ENCODE measurements at places on chromosomes 4 and X.

GRCh38 chrX:46929439-46930261, 17.4 kb downstream of the JADE3 start:
- DNase-seq, result no peak

GRCh38 chr4:173413036-173413435, 14.1 kb upstream of the SCRG1 start:
- no peak for DNase-seq

DNA sequence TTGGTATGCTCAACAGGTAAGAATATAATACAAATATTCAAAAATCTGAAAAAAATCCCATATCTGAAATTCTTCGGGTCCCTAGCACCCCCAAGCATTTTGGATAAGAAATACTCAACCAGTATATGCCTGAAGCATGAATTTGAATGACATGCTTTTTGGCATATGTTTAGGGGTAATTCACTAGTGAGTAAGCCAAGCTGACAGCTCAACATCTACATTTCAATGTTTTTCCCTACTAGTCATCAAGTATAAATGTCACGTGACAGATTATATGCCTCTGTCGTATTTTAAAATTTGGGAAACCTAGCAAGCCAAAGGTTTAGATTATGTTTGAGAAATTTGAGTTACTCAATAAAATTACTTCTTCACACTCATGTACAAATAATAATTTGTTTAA, 125.1 kb downstream of the FGF16 start:
- DNase-seq, result no peak

DNA sequence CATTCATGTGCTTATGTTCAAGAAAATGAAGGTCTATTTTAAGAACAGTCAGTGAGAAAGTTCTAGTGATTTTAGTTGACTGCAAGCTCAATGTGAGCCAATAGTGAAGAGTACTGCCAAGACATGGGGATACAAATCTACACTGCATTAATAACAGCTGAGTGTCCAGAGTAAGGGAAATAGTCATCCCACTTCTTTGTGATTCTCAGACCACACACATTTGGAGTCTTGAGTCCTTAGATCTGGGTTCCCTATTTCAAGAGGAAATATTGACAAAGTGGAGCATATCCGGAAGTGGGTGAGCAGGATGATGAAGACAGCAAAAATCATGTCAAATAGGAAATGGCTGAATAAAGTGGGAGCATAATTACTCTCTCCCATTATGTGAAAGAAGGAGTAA, 171.1 kb downstream of the LARP7 start:
- peak; percentile 10 for DNase-seq

DNA sequence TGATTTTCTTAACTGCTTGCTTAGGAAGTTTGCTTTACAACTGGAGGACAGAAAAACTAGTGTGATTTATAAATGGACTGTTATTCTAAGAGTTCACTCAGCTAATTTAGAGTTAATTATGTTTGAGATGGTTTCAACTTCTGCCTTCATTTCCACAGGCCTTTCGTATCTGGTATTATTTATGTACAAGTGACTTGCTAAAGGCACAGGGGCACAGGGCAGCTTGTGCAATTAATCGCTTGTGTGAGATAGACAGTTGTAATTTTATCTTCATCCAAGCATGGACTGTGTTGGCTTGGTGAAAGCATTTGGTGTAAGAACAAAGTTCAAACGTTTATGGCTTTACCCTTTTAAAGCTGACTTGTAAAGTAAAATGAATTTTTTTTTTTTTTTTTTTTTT, 38.3 kb downstream of the GPAT3 start:
- DNase-seq, result no peak

- no peak for DNase-seq
Measured at GRCh38 chr4:89245459-89245858, 62.1 kb downstream of the GPRIN3 start.

GRCh38 chrX:71496476-71496875, 36.4 kb upstream of the OGT start:
- DNase-seq, result no peak

DNA sequence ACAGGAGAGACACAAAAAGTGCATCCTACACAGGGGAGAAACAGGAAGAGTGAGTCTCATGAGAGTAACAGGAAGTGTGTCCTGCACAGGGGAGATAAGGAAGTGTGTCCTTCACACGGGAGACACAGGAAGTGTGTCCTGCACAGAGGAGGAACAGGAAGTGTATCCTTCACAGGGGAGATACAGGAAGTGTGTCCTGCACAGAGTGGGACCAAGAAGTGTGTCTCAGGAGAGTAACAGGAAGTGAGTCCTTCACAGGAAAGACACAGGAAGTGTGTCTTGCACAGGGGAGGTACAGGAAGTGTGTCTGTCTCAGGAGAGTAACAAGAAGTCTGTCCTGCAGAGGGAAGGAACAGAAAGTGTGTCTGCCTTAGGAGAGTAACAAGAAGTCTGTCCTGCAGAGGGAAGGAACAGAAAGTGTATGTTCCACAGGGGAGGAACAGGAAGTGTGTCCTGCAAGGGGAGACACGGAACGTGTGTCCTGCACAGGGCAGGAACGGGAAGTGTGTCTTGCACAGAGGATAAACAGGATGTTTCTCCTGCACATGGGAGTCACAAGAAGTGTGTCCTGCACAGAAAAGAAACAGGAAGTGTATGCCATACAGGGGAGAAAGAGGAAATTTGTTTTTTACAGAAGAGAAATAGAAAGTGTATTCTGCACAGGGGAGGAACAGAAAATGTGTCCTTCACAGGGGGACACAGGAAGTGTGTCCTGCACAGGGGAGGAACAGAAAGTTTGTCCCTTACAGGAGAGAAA, 102.0 kb downstream of the ARSF start:
- peak; percentile 4 for DNase-seq

GRCh38 chrX:26649534-26649933, 433.6 kb downstream of the MAGEB5 start:
- DNase-seq, result peak; percentile 6

DNA sequence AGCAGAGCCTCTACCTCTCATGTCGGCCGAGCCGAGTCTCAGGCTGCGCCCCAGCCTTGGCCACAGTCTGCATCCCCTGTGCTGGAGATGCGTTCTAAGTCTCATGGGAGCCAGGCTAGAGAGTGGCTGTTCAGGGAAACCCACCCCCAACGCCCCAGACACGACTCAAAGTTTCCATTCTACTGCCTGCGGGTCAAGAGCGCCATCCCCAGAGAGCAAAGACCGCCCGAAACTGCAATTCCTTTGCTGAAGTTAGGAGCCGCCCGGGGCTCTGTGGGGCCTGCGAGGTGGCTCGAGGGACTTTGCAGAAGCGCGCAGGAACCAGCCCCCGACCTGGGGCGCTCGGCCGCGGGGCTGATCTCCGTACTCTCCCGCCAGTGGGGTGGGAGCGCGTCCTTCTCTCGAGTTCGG, 10.0 kb upstream of the ELF4 start:
- peak; percentile 46 for DNase-seq

DNA sequence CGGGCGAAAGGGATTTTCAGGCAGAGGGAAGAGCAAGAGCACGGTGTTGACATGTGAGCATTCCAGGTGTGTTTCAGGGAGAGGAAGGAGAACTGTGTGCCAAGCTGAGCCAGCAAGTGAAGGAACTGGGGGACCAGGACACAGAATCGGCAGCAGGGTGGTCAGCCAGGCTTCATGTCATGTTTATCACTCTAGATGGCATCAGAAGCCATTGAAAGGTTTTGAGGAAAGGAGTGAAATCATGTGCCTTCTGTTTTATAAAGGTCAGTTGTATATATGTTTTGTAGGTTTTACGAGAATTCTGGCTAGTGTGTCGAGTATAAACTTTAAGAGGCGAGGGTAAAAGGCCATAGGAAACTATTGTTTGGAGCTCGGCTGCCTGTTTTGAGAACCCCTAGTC, 682.3 kb downstream of the TRIML1 start:
- DNase-seq, result no peak

GRCh38 chr4:6113641-6114040, 86.7 kb downstream of the JAKMIP1 start:
- no peak for DNase-seq

DNA sequence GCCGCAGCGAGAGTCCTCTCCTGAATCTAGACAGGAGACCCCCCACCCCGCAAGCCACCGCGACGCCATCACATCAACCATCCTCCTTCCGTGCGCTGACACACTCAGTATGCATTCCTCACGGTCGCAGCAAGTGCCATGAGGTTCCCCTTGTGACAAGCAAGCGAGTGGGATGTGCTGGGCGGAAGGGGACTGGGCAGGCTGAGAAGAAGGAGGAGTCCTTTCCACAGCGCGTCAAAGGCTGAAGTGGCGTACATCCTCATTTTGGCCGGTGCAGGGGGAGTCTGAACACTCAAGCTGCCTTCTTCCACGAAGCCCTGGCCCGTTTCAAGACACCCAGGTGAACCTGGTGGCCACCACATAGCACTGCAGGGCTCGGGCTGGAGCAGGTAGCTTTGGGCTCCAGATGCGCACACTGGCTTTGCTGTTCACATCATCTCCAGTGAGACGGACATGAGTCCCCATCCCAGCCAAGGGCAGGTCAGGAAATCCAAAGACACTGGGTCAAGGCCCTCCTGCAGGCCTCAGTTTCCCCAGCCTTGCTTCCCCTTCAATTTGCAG, 30.4 kb downstream of the CCNQ start:
- DNase-seq, result no peak

DNA sequence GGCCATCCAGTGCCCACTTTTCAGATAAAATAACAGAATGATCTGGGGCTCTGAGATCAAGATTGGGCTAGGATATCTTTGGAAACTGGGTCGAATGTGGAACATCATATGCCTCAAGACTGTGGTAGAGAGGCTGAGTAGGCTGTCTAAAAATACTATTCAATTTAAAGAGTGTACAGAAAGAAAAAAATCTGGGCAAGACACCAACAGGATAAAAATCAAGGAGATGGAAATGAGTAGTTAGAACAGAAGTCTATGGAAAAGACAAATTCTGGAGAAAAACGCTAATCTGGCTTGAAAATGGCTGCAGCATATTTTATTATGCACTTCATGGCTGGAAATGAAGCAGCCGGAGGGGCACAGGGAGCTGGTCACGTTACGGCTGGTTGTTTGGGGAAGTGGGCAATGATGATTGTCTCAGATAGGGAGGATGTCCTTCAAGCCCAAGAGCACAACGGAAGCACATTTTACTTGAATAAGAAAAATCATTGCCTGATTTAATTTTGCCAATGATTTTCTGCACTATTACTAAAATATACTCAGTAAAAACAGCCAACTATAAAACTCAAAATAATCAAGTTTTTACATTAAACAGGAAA, 27.1 kb upstream of the MAPK10 start:
- peak; percentile 87 for DNase-seq

DNA sequence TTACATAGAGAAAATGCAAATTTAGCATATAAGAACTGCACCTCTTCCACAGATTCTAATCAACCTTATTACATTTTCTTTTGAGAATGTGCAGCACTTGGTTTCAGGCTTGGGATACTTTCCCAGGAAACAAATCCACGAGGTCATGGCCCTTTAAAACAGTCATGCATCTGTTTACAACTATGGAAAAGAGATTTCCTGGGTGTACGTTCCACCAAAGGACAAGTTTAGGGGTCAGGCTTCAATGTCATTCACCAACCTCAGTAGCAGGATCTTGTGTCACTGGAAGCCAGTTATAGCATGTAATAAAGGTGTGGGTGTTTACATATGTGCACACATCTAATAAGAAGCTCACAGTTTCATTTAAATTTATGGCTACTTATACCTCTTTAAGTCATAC, 30.7 kb downstream of the EREG start:
- no peak for DNase-seq

- no peak for DNase-seq
Measured at GRCh38 chr4:47531954-47532321, 46.9 kb downstream of the ATP10D start.

- DNase-seq, result peak; percentile 96
Measured at GRCh38 chrX:123803331-123803983, 56.4 kb upstream of the XIAP start.

- DNase-seq, result no peak
Measured at GRCh38 chrX:38154818-38155217, 65.9 kb downstream of the SRPX start.

DNA sequence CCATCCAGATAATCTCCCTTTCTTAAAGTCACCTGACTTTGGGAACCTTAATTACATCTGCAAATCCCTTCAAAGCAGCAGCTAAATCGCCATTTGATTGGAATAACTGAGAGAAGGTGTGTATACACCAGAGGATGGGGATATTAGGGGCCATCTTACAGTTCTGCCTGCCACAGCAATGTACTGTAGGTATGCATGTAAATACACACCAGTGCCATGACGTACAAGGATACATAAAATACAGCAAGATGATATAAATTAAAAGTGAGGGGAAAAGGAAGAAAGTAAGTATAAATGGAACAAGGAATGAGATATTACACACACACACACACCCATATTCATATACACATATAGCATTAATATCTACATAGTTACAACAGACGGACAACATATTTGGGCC, 81.2 kb downstream of the CBR4 start:
- no peak for DNase-seq

DNA sequence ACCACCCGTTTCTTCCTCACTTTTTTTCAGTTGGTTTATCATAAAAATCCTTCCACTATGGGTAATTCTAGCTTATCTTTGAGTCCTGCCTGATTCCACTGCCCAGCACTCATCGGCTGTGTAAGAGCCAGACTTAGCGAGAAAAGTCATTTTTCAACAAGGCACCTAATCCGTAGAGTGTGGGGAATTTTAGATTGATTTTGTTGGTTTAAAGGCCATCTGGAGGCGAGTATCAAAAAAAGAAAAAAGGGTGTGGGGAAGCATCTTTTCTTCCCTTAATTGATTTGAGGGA, 134.4 kb downstream of the TET2 start:
- DNase-seq, result no peak

- peak; percentile 49 for DNase-seq
Measured at GRCh38 chrX:138775517-138775916, 64.0 kb upstream of the FGF13 start.

- DNase-seq, result no peak
Measured at GRCh38 chr4:54556587-54556986, 101.2 kb upstream of the KIT start.

Data from common myeloid progenitor, CD34-positive (primary cell).